ENCODE measurements at places on chromosomes 13 and 19.

DNA sequence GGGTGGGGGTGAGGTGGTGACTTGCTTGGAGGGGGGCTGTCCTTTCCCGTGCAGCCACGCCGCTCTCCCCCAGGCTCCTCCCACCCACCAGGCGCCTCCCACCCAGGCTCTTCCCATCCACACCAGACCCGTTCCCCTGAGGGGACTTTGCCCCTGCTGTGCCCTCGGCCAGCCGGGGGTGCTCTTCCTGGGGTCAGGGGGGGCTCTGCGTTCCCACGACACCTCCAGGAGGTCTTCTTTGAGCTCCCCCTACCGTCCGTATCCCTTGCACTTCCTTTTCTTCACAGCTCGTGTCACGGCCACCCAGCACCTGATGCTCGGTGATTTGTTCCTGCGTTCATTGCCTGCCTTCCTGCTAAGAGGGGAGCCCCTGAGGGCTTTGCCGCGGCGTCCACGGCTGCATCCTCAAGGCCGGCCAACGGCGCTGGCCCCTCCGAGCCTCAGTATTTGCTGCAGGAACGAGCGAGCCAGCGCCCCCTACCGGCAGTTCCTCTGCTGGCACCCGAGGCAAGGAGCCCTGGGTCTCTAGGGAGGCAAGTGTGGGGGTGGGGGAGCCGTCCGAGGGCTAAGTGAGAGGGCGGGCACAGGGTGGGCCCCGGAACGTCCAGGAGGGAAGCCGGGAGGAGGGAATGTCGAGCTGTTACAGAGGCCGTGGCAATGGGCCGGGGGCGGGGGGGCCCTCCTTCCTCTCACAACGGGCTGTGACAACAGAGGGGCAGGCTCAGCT lies 11.8 kb downstream of the LRRC4B start:
- peak; percentile 72 for DNase-seq

DNA sequence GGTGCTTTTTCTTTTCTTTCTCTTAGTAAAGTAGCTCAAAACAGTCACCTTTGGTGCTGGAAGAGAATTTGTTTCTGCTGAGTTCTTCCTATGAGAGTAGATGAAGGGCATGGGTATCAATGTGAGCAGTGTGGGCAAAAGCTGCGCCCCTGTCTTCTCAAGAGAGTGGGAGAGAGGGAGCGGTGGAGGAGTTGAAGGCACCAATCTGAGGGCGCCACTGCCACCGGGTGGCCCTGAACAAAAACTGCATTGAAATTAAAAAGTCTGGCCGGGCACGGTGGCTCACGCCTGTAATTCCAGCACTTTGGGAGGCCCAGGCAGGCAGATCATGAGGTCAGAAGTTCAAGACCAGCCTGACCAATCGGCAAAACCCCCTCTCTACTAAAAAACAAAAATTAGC lies 28.7 kb upstream of the EPHX3 start:
- DNase-seq = no peak

DNA sequence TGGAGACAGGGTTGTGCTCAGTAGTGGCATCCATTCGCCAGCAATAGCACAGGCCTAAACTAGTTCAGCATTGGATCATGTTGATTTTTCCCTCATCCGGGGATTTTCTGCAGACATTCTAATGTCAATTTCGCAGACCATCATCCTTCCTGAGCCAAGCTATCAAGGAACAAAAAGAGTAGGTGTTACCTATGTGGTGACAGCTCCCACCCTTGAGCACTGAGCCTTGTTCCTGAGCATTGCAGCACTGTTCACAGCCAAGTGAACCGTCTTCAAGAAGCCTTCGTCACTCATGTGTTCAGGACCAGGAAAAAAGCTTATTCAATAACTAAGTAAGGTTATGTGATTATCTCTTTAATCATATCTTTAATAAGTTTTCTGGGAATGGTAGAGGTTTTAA lies 576.2 kb downstream of the UQCRFS1 start:
- no peak for DNase-seq

GRCh38 chr13:46613409-46614049 lies 60.6 kb downstream of the LRCH1 start:
- DNase-seq = no peak

DNA sequence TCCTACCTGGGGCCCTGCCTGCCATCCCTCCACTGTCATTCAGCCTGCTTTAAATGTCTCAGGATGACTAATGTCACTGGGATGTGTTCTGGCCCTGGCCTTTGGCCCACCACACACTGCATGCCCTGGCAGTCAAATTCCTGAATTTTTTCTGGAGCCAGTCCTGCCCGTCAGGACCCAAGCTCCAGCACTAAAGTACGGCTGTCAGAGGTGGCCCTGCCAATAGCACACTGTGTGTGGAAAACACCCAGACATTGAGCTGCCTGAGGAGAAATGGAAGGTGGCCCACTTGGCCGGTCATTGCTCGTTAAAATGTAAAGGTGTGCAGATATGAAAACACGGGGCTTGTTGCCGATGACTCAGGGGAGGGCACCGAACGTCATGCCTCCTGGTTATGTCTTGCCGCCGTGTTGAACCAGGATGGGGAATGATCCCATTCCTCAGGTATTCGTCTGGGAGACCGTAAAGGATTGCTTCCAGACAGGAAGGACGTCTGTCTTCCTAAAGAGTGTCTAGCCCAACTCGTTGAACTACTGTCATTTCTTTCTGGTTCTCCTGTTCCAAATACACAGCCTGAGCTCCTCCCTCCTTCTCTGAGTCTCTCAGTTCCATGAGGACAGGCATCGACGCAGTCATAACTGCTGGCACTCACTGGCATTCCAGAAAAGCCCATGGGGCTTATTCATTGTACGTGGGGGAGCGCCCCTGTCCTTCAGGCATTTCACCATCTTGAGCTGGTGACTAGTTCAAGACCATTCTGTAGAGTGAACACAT lies 40.6 kb downstream of the COL4A2 start:
- no peak for DNase-seq

DNA sequence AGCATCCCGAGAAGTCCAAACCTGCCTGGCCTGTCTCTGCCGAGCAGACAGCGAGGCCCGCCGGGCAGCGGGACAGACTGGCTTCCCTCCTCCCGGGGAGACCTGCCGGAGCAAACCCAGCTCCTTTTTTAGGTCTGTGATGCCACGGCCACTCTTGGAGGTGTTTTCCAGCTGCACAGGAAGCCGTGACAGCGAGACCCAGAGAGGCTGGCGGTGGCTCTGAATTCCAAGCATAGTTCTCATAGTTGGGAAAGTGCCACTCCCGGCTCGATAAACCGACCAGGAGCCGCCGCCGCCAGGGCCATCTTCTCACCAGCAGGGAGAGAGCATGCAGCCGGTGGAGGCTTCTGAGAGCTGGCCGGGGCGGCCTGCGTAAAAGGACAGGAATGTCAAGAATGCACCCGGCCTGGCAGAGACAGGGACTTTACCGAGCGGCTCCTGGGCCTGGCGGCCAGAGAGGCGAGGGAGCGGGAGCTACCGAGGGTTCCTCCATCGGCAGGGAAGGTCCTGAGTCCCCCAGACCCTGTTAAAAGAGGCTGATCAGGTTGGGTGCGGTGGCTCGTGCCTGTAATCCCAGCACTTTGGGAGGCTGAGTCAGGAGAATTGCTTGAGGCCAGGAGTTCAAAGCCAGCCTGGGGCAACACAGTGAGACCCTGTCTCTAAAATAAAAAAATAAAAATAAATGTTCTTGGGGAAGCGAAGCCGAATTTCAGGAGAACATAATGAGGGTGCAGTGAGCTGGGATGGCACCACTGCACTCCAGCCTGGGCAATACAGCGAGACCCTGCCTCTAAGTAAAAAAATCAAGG lies 64.9 kb downstream of the GADD45B start:
- no peak for DNase-seq

- DNase-seq = no peak
Observed at GRCh38 chr13:33244210-33244906, 41.2 kb downstream of the STARD13 start.

DNA sequence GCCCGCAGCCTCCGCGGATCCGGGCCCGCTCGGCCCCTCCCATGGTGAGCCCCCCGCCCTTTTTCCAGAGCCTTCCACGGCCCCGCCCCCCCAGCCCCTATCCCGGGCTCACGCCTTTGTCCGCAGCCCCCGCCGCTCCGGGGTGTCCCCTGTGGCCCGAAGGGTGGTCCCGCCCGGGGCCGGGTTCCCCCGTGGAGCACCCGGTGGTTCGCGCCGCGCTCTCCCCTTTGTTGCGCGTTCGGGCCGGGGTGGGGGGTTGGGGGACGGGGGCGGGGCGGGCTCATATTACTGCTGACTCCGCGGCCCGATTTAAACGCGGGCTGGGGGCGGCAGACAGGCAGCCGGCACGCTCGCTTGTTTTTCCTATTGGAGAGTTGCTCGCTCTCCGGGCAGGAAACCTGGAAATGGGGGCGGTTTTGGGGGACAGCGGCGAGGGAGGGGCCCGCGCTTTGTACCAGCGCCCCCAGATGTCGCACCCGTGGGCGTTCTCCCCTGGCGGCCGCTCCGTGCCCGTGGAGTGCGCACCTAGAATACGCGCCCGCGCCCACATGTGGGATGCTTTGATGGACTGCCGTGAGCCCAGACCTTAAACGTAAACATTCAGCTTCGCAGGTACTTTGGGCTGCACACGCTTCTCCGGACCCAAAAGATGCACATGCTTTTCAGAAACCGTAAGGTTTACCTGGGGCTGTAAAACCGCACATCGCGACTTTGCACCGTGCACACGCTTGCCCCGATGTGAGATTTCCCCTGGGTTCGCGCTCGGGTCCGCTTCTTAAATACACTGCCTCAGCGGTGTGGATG lies 699 bp downstream of the PTOV1 start:
- DNase-seq = no peak

DNA sequence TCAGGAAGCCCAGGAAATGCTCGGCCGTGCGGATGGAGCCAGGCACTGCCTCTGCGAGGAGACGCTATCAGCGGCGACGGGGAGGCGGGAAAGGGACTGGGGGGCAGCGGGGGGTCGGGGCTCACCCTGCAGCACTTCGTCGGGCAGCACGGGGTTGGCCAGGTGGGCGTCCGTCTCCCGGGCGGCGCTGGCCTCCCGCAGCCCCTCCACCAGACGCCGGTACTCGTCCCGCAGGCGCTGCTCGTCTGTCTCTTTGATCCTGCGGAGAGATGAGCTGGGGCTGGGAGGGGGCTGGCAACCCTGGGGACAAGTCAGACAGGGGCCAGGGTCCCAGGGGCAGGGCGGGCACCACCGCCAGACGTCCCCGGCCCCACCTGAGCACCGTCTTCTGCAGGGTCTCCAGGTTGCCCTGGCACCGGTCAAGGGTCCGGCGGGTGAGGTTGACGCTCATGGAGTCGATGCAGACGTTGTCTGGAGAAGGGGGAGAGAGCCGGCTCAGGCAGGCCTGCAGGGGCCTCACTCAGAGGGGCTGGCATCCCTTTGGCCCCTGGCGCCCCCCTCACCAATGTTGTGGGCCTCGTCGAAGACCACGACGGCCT lies 6.4 kb downstream of the ERCC2 start:
- no peak for DNase-seq

DNA sequence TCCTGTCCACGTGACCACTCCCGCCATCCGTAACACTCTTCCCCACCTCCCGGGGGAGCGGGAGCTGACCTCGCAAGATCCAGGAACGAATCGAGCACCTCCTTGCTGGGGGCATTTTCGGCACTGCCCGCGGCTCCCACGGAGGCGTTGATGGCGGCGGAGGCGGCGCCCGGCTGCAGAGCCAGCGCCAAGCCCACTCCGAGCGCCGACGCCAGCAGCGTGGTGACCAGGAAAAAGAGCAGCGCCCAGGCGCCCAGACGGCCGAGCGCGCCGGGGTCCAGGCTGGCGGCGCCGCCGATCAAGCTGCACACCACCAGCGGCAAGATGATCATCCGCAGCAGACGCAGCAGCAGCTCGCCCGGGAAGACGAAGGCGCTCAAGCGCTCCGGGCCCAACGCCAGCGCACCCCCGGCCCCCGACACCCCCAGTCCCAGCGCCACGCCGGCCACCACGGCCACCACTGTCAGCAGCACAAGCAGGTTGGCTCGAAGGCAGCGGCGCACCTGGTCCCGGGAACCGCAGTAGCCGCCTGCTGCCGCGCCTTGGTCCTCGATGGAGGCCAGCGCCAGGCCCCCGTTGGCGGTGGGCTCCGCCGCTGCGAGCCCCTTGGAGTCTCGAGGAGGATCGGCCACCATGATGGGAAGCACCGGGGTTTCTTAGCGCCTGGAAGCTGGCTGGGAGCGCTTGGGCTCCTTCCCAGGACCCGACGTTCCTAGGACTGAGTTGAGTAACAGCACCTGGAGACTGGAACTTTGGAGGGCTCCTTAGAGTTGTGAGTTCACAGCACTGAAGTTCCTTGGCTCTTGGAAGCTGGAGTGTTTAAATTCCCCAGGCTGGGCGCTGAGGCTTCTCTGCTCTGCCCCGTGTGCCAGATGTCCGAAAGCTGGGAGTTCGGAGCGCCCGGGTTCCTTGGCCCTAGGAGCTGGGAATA lies 798 bp downstream of the SLC1A5 start:
- DNase-seq = peak; percentile 53

GRCh38 chr19:51096473-51097165 lies 11.6 kb downstream of the CTU1 start:
- no peak for DNase-seq

- peak; percentile 40 for DNase-seq
Observed at GRCh38 chr13:30163441-30163840, 143.9 kb downstream of the KATNAL1 start.

DNA sequence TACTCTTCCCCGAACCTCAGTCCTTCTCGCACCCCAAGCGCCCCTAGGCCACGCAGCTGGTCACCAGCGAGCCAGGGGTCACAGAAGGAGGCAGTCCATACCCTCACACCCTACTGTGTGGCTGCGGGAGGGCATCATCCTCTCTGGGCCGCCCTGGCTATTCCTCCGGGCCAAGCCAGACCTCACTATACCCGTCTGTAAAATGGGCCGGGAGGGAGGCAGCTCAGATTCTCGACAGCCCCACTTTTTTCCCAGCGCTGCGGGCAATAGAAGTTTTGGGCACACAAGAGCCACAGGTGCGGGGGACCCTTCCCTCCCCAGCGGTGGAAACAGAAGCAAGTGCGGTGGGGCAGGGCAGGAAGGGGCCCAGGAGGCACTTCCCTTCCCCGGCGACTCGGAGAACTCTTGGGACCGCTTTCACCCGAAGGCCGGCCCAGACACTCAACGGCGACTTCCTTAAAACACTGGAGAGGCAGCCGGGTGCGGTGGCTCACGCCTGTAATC lies 5.6 kb upstream of the ARRDC2 start:
- peak; percentile 85 for DNase-seq

DNA sequence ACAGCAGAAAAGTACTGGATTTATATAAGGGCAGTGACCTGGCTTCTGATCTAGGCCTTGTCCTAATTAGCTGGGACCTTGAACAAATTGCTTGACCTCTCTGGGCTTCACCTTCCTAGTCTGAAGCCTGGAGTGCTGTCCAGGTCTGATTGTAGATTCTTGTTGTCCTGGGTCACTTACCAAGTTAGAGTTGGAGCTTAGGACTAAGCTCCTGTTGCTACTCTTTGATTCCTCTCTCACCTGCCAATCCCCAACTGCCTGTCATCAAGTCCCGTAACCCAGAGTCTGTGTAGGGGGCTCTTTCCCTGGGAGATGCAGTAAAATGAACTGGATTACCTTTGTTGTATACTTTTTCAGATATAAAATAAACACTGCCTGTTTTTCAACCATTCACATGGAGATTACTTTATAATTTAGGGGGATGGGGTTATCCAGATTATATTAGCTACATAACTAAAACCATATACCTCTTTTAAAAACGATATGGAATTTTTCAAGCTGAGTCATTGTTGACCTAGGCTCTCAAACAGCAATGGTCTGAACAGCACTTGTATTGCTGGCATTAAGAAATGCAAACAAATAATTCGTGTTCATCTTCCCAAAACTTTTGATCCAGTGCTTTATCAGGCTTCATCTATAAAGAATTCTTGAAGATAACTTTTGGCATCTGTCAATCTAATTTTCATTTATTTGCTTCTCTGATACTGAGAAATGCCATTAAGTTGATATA lies 5.8 kb downstream of the ARHGAP35 start:
- no peak for DNase-seq

GRCh38 chr13:23350009-23350408 lies 83.5 kb downstream of the SACS start:
- no peak for DNase-seq

Measured in suppressor macrophage treated with lipopolysaccharide for 1 hour (primary cell).